ENCODE measurements at places on chromosomes 5 and 9. TPM values are rescaled to one million over a fixed set of nuclear protein-coding genes. Genes with fewer than 3 reads are reported as not detected.

The ANKRD31 gene
- polyA plus RNA-seq = not detected

The CMYA5 gene
- 0.07 TPM for polyA plus RNA-seq

The ZSWIM6 gene
- polyA plus RNA-seq = 0.68 TPM

DNA sequence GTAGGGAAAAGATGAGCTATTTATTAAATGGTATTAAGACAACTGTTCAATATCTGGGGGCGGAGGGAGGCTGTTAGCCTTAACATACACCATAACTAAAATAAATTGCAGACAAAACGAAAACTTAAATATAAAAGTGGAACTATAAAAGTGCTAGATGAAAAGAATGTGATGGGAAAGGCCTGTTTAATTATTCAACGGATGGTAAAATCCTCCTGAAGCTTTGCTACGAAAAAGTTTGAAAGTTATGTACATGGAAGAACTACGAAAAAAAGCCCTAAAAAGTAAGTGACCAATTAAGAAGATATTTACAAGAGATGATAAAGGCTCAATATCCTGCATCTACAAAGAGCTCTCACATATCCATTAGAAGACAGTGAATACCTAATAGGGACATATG is 197.8 kb upstream of the IER5L start:
- no peak for DNase-seq

- no peak for DNase-seq
Measured at GRCh38 chr9:94872891-94873511, 146.5 kb downstream of the AOPEP start.

Data from CD4-positive, alpha-beta memory T cell (primary cell).